ENCODE measurements at places on chromosomes 11 and 22.

- DNase-seq, result no peak
Measured at GRCh38 chr22:45188779-45189178, 25.1 kb downstream of the NUP50 start.

DNA sequence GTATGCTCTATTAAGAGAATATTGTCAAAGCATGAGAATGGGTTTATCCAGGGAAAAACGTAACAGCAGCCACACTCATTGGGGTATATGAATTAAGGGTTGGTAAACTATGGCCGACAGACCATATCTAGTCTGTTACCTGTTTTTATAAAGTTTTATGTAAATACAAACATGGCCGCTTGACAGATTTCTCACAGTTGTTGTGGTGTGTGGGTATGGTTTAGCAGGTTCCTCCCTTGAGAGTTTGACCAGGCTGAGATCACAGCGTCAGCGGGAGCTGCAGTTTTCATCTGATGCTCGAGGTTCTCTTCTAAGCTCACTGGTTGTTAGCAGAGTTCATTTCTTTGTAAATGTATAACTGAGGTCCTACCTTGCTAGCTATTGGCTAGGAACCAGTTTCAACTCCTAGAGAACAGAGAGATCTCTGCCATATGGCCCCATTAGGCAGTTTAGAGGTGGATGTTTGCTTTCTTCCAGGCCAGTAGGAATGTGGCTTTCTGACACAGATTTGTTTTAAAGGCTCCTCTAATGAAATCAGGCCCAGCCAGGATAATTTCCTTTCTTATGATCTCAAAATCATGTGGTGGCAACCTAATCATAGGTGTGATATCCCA is 45.5 kb upstream of the GRIK4 start:
- no peak for DNase-seq

GRCh38 chr11:69569306-69570200 is 71.4 kb upstream of the CCND1 start:
- DNase-seq, result no peak

- DNase-seq, result no peak
Measured at GRCh38 chr11:107830915-107831540, 27.6 kb downstream of the SLC35F2 start.

DNA sequence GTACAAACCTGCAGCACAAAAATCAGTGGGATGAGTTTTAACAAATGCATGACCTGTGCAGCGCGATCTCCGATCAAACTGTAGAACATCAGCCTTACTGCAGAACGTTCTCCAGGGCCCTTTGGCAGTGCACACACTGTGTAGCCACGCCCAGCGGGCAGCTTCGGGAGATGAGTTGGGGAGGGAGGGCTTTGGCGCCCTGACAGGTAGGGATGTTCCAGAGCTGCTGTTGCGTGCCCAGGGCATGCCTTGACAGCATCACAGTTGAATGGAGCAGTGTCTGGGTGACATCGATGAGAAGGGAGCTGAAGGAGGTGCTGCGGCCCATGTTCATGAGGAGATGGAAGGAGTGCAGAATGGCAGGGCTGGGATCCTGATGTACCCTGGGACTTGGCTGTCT is 80.2 kb downstream of the TBC1D22A start:
- no peak for DNase-seq

DNA sequence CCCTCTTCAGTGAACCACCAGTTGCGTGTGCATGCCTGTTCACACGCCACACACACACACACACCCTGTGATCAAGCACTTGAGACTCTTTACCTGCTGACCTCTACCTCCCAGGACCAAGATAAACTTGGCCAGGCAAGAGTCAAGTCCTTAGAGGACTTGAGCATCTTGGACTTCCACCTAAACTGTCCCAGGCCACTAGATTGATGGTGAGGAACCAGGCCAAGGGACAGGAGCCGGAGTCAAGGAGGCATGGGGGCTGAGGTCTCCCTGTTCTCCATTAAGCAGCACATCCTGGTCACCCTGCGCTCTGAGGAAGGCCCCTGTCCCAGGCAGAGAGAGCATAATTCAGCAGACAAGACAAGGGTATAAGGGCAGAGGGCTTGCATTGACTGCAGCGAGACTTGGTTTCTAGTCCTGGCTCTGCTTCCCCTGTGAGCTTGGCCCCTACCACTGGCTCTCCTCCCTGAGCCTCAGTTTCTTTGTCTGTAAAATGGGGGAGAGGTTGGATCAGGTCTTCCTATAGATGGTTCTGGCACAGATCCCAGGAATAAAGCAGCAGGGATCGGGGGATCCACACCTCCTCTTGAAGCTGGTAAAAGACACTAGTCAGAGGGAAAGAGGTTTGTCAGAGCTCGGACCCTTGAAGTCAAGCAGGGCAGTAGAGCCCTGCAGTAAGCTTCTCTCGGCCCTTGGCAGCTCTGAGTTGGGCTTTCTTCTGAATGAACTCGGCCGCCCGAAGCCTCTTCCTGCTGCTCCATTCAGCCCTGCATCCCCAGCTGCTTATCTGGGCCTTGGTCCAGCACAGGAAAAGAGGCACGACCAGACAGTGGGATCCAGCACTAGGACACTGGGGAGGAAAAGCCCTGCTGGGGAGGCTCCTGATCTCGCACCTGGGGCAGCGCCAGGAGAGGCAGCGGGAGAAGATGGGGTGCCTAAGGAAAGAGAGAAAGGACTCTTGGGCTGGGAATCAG is 2.0 kb downstream of the CREB3L1 start:
- DNase-seq, result no peak

DNA sequence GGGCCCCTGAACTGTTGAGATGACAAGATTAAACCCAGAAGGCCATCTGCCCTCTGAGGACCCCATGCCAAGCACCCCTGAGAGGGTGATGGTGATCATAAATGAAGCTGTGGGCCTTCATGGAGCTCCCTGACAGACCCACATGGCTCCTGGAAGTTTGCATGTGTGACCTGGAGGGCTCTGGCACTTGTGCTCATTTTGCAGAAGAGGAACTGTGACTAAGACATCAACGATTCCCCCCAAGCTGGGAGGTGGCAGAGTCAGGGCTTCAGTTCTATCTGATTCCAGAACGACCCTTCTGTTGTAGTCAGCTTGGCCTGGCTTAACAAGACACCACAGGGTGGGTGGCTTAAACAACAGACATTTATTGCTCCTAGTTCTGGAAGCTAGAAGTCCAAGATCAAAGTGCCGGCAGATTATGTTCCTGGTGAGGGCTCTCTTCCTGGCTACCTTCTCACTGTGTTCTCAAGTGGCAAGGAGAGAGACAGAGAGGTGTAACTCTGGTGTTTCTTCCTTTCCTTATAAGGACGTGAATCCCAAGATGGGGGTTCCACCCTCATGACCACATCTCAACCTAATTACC is 46.4 kb upstream of the CD82 start:
- DNase-seq, result no peak

All from GF-D8 (cell line).